ENCODE measurements at places on chromosomes 5 and 9.

- DNase-seq = no peak
These were observed 1079.9 kb upstream of the C9orf72 start for GRCh38 chr9:28653216-28653615.

- DNase-seq = no peak
These were observed 7.6 kb downstream of the SLC36A3 start for GRCh38 chr5:151295791-151296477.

- DNase-seq = no peak
These were observed 31.7 kb downstream of the NRG2 start for GRCh38 chr5:140011297-140011802.

DNA sequence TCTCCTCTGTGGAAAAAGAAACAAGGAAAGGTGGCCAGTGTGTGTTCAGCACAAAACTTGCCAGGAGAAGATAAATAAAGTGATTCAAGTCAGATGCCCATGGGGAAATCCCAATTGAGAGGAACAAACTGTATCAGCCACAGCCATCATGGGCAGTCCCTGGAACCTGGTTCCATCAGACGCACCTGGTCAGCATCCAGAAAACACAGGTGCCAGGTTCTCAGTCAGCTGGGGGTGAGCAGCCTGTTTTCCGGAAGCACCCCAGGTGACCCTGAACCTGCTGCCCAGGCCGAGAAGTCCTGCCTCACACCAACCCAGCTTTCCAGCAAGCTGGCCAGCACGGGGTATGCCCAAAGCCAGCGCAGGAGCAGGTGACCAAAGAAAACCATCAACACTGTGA, 30.5 kb downstream of the PTCH1 start:
- DNase-seq = no peak

DNA sequence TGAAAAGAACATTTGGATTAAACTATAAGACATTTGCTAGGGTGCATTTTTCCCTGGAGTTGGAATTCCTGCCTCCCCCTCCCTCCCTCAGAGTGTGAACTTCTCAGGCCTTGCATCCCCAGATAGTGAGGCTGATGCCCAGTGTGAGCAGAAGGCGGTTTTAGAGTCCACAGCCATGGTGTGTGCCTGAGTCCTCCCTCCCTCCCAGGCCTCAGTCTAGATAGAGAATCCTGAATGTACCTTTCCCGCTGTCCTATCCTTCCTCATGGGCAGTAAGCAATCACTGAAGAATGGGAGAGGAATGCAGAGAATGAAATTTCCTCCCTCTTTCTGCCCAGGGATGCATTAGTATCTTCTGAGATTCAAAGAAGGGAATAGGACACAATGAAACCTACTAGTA, 108.5 kb downstream of the RASGRF2 start:
- DNase-seq = no peak

DNA sequence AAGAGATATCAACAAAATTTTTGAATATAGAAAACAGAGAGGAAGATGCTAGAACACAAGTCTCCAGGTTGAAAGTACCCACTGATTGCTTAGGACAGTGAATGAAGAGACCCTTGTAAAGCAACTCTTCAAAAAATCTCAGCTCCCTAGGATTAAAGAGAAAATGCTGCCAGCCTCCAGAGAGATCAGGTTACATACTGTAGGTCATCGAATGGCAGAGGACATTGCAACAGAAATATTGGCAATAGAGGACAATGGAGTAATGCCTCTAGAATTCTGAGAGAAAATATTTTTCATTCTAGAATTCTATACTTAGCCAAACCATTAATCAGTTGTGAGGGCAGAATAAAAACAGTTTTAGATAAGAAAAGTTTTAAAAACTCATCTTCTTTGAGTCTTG, 43.1 kb upstream of the ELL2 start:
- no peak for DNase-seq

GRCh38 chr5:124654418-124654817, 92.0 kb downstream of the ZNF608 start:
- no peak for DNase-seq

DNA sequence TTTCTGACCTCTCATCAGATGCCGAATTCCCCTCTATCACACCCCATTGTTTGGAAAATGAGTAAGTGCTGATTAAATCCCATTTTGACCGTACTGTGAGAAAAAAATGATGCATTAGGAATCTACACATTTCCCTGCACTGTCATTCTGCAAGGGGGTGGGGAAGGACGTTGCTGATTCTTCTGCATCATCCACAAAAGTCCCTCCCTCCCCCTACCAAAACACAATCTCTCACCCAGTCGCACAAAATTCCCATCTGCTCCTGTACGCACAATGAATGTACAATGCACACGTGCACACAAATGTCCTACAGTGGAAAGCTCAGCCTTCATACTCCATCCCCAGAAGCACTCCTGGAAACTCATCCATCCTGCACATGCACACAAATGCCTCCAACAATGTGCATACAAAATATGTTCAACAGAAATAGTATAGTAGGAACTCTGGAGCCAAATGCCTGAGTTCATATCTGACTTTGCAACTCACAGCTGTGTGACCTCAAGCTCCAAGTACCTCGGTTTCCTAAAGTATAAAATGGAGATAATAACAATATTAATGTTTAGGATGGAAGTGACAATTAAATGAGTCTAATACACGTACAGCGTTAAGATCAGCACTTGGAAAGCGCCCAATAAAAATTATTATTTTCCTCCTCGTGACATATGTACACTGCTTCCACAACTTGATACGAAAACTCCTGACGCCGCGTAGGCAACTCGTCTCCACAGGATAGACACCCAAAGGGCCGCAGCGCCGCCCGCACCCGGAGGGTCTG, 809 bp downstream of the TNIP1 start:
- no peak for DNase-seq

DNA sequence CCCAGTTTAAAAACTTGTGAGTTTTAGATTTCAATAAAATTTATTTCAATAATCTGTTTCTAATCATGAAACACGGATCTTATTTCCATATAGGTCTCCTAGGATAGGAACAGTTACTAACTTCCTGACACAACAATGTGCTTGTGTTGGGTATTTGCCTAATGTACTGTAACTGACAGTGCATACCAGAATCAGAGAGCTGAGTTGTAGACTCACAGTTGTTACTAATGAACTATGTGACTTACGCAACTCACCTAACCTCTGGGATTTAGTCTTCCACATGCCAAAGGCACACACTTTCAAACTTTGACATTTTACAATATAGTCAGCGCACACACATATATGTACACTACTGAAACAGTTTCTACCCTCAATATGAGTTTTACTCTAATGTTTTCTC, 77.7 kb downstream of the HOMER1 start:
- DNase-seq = no peak

DNA sequence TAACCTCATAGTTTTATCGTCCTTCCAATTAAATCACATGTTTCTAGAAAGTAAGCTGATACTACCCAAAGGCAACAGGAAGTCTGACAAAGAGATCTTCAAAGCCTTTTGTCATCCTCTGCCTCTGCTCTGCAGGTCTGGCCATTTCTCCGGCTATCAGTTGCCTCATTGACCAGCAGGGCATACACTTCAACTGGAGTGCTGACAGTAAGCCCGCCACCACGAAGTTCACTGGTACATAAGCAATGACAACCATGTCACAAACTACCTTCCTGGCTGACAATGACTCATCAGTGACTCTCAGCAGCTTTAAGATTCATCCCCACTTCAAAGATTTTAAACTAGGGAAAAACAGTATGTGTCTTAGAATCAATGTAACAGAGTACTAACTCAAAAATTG, 20.6 kb downstream of the SPTLC1 start:
- DNase-seq = peak; percentile 24

- peak; percentile 33 for DNase-seq
These were observed 674 bp downstream of the TMEM38B start for GRCh38 chr9:105694848-105695581.

DNA sequence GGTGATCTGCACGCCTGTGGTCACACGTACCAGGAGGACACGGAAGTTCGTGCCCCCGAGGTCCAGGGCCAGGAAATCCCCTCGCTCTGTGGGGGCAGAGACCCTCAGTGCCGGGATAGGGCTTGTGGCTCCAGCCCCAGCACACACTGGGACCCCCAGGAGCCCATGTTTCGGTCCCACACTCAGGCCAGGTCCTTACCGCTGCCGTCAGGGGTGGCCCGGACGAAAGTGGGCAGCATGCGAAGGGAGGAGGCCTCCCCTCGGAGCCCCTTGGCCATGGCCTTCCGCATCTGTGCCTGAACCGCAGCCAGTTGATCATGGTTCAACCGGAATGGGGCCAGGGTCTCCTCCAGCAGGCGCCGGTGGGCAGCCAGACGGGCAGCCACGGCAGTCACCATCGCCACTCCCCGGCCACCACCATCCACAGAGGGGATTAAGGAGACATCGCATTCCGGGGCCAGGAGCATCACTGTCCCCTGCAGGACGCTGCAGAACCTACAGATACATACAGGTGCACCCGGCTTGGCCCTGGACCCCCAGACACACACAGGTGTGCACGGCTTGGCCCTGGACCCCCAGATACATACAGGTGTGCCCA, 11.8 kb downstream of the HK3 start:
- DNase-seq = no peak

DNA sequence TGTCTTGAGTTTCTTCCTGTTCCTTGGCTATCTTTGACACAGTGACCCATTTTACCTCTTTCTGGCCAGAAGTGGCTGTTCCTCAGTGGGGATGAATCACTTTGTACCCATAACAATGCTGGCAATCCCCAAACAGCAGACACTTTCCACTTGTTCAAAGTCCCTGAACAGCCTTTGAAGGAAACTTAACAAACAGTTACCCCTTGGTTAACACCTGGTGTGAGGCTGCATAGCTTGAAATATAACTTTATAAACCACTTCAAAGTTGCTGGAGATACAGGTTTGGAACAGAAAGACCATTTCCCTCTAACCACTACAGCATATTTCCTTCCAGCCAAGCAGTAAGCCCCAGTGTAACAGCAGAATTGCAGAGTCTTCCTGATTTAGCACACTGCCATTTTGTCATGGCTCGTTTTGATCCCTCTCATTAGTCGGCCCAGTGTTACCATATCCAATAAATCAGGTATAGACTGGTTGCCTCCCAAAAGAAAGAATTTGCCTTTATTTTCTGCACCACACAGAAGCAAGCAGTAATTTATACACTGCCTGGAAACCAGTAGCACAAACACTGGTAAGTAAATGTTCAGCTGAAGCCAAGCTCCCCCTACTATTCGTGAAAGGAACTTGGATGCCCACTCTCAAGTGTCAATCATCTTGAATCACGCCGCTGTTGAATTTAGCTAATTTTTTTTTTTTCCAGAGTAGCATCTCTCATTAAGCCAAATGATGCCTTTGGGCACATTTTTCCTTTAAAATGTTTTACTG, 225.9 kb downstream of the PIK3R1 start:
- DNase-seq = no peak

DNA sequence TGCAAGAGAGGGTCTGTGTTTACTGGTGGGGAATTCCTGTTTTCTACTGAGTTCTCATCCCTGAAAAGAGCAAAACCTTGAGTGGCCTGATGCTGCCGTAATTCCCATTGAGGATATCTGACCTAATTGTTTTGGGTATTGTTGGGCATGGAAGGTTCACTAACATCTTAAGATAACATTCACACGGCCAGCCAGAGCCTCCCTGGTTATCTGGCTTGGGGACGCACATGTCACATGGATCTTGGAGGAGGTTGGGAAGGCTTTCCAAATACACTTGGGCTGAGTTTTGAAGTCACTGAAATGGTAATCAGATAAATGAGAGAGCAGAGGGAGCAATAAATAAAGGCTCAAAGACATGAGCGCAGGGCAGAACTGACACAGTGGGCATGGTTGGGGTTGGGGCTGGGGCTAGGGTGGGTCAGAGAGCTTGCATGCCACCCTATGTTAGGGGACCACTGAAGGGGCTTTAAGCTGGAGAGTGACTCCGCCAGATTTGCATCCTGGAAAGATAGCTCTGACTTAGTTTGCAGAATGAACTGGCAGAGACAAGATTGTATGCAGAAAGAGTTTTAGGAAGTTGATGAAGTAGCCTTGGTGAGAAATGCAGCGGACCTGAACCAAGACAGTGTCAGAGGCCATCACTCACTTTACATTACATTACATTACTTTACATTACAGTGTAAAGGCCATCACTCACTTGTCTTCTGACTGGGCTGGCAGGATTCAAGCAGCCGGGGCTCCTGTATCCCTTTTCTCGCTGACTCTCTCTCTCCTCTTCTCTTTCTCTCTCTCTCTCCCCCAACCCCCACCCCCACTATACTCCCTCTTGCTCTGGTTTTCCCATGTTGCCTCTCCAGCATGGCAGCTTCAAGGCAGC, 24.2 kb downstream of the SLC1A1 start:
- no peak for DNase-seq

GRCh38 chr5:94407023-94407422, 211.4 kb downstream of the KIAA0825 start:
- DNase-seq = no peak

- DNase-seq = no peak
These were observed 251.0 kb downstream of the LRRC70 start for GRCh38 chr5:62829604-62829986.

DNA sequence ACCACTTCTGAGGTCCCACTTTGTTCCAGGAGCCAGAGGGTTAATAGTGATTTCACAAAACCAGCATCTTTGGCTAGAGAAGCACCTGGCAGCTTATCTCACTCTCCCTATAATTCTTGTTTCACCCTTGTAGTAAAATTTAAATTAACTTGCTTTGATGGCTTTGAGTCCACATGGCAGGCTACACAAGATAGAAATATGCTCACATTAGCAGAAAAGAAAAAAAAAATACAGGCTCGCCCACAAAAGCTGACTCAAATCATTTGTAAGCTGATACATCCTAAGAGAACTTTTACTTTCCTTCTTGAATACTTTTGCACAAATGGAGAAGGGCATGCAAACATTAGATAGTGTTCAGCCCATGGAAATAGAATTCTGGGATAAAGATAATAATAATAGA, 36.2 kb downstream of the TNFSF15 start:
- no peak for DNase-seq

- DNase-seq = no peak
These were observed 125.8 kb downstream of the ARRDC3 start for GRCh38 chr5:91257301-91257700.

GRCh38 chr9:84482607-84483006, 142.0 kb upstream of the SLC28A3 start:
- DNase-seq = no peak

- DNase-seq = no peak
These were observed 12.6 kb downstream of the RAPGEF1 start for GRCh38 chr9:131727184-131727759.

DNA sequence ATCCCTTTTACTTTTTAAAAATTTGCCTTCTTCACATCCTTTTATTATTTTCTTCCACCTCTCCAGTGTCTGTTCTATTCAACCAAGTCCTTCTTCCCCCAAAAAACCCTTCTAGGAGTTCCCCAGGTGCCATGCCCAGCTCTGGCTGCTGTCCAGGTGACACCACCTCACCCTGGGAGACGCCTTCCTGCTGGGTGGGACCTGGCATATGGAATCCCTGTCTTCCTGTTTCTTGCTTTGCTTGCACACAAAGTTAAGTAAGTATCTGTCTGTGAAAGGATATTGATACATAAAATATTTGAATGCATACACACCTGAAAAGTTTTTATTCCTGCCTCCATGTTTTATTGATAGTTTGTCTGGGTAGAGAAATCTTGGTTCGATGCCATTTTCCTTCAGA, 23.1 kb upstream of the MED10 start:
- DNase-seq = no peak

- no peak for DNase-seq
These were observed 4.5 kb upstream of the PCA3 start for GRCh38 chr9:76759732-76760131.
